ENCODE measurements at places on chromosomes 4 and X. TPM values are rescaled to one million over a fixed set of nuclear protein-coding genes. Genes with fewer than 3 reads are reported as not detected.

DAPP1 gene
- total RNA-seq: not detected

FDCSP gene
- total RNA-seq: not detected

XAGE1A gene
- total RNA-seq: not detected

PCDH19 gene
- 0.02 TPM for total RNA-seq

ATP8A1 gene
- total RNA-seq: 0.05 TPM

CHST7 gene
- 24.4 TPM for total RNA-seq

MID1 gene
- total RNA-seq: 39.0 TPM

GAGE1 gene
- total RNA-seq: not detected

NDST3 gene
- not detected for total RNA-seq

PPP1R3F gene
- total RNA-seq: 4.1 TPM

LONRF3 gene
- total RNA-seq: 2.8 TPM

ARMCX2 gene
- not detected for total RNA-seq

ITIH6 gene
- total RNA-seq: not detected

GPR34 gene
- 0.14 TPM for total RNA-seq

CT45A5 gene
- total RNA-seq: not detected

NDNF gene
- not detected for total RNA-seq

AREG gene
- total RNA-seq: 48.1 TPM

Measured in A549 treated with GW870086 at 1 μM for 4 hours (cell line).